Adrenal gland (tissue), 19 donors: ENCODE measurements at places on chromosomes 6 and 20.

DNA sequence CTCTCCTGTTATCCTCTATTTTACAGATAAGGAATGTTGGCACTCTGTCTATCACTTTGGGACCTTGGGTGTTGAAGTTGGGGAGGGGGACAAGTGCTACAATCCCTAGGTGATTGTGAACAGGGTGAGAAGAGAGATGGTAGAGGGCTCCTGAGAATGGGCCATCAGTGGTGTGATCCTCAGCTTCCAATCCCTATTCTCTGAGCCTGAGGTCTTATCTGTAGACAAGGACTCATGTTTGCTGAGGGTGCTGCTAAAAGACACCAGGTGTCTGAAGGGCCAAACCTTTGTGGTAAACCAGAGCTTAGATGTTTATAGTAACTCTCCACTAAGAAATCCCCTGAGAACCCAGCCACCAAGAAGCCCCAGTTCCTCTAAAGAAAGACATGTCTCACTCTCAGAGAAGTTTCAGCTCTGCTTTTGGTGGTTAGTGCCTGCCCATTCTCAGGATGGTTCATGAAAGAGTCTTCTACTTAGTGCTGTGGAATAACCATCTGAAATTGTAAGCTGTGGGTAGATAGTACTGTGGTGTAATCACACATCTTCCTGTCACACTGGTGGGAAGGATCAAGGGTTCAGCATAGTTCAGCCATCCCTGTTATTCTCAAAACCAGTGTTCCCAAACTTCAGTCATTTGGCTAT, 58.2 kb upstream of the IL20RA start:
- DNase-seq, result no peak
- H3K4me3 ChIP-seq, result no peak overlapping the region
- no peaks in the 10 kb centered on the region for H3K4me1 ChIP-seq
- no peak overlapping the region for H3K27ac ChIP-seq

DNA sequence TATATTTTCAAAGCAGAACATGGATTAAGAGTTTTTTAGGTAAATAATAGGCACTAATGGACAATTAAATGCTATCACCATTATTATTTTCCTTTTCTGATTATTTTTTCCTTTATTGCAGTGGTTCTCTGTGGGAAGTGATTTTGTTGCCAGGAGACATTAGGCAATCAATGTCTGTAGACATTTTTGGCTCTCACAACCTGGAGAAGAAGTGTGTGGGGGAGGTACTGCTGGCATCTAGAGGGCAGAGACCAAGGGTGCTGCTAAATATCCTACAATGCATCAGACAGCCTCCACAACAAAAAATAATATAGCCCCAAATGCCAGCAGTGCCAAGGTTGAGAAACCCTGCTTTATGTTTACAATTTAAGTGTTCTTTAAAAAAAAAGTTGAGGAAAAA, 8.3 kb downstream of the IFNGR1 start:
- no peaks in the 10 kb centered on the region for H3K27me3 ChIP-seq
- no peaks in the 10 kb centered on the region for H3K36me3 ChIP-seq
- no peak overlapping the region for H3K4me3 ChIP-seq
- peaks cover 51% of the 10 kb centered on the region for H3K4me1 ChIP-seq
- no peak for DNase-seq

- no peak overlapping the region for H3K27ac ChIP-seq
- H3K4me3 ChIP-seq, result no peak overlapping the region
- DNase-seq, result no peak
- no peaks in the 10 kb centered on the region for H3K27me3 ChIP-seq
These were observed 37.9 kb downstream of the AGPAT4 start for GRCh38 chr6:161235776-161236633.

DNA sequence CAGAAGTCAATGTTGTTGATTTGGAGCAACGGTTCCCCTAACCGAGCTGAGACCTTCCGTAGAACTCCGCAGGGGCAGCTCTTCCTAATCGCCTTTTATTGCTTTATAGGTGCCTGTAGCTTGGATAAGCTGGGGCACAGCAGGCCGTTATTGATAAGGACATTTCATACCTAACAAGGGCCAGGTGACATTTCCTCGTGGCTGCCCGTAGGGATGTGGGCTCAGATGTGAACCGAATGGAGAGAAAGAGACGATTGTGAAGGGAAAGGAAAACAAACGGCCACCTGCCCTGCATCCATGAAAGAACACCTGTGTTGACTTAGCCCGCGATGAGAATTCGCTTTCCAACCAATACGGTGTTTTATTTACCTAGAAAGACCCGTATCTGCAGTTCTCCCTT, 53.3 kb upstream of the DACT2 start:
- no peak overlapping the region for H3K4me3 ChIP-seq
- peaks cover 3% of the 10 kb centered on the region for H3K4me1 ChIP-seq
- H3K27ac ChIP-seq, result no peak overlapping the region
- H3K36me3 ChIP-seq, result no peaks in the 10 kb centered on the region
- DNase-seq, result no peak
- H3K27me3 ChIP-seq, result no peaks in the 10 kb centered on the region

DNA sequence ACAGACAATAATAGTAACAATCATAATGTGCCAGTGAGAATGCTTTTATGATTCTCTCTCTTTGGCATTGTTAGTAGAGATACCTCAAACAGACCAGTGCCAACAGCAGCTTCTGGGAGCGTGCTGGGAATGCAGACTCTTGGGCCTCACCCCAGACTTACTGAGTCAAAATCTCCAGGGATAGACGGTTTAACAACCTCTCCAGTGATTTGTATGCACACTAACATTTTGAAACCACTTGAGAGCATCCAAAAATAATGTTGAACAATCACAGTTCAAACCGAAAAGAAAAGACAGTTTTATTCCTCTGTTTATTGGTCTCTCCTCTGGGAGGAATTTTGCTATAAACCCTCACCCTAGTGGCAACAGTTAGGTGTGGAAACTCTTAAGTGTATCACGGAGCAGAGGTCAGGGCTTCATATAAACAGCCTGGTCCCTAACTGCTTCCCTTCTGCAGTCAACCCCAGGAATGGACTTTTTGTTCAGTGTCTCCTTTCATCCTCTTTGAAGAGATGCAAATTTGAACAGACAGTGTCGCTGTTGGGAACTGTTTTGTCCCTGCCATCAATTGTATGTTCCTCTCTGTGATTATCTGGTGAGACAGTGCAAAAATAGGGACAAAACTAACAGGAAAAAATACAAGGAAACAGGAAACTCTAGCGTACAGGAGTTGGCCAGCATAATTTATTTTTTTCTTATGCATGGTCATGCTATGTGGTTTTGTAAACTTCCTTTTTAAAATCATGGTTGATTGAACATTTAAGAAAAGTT, 162.4 kb upstream of the BTBD3 start:
- DNase-seq, result no peak
- H3K4me3 ChIP-seq, result no peak overlapping the region
- H3K27me3 ChIP-seq, result no peaks in the 10 kb centered on the region
- H3K4me1 ChIP-seq, result no peaks in the 10 kb centered on the region
- H3K27ac ChIP-seq, result no peak overlapping the region
